ENCODE measurements at places on chromosomes 2 and 18.

DNA sequence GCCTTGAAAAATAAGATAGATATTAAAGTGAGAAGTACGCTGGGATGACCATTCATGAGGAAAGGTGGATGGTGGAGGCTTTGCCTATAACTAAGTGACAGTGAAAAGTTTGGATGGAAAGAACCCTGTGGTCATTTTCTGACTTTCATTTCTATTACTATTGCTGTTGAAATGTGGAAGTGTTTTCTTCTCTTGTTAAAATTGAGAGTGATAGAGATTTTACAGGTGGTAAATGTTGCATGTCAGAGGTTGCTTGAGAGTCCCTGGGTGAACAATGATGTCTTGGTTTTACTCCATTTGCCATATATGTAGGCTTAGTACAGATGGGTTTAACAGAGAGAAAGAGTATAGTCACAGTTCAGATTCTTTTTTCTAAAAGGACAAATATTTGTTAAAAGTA, 18.4 kb downstream of the NCOA1 start:
- no peak for DNase-seq

GRCh38 chr2:128552141-128552805, 233.6 kb upstream of the HS6ST1 start:
- no peak for DNase-seq

- no peak for DNase-seq
These were observed 166.3 kb downstream of the MREG start for GRCh38 chr2:215847056-215847455.

- DNase-seq = no peak
These were observed 69.5 kb downstream of the ARL4C start for GRCh38 chr2:234427081-234428061.
